ENCODE measurements at places on chromosomes 13 and 19. TPM values are rescaled to one million over a fixed set of nuclear protein-coding genes. Genes with fewer than 3 reads are reported as not detected.

- no peak overlapping the region for H3K27ac ChIP-seq
- H3K27me3 ChIP-seq, result peaks cover 55% of the 10 kb centered on the region
- H3K4me1 ChIP-seq, result no peaks in the 10 kb centered on the region
- no peaks in the 10 kb centered on the region for H3K36me3 ChIP-seq
- H3K4me3 ChIP-seq, result no peak overlapping the region
- DNase-seq, result no peak
Observed at GRCh38 chr13:27933118-27933517, 13.3 kb downstream of the PDX1 start.

GRCh38 chr19:45152504-45153338 is 8.1 kb downstream of the NKPD1 start:
- peaks cover 29% of the 10 kb centered on the region for H3K27me3 ChIP-seq
- H3K27ac ChIP-seq, result no peak overlapping the region
- H3K36me3 ChIP-seq, result no peaks in the 10 kb centered on the region
- peaks cover 23% of the 10 kb centered on the region for H3K4me1 ChIP-seq
- no peak for DNase-seq

DNA sequence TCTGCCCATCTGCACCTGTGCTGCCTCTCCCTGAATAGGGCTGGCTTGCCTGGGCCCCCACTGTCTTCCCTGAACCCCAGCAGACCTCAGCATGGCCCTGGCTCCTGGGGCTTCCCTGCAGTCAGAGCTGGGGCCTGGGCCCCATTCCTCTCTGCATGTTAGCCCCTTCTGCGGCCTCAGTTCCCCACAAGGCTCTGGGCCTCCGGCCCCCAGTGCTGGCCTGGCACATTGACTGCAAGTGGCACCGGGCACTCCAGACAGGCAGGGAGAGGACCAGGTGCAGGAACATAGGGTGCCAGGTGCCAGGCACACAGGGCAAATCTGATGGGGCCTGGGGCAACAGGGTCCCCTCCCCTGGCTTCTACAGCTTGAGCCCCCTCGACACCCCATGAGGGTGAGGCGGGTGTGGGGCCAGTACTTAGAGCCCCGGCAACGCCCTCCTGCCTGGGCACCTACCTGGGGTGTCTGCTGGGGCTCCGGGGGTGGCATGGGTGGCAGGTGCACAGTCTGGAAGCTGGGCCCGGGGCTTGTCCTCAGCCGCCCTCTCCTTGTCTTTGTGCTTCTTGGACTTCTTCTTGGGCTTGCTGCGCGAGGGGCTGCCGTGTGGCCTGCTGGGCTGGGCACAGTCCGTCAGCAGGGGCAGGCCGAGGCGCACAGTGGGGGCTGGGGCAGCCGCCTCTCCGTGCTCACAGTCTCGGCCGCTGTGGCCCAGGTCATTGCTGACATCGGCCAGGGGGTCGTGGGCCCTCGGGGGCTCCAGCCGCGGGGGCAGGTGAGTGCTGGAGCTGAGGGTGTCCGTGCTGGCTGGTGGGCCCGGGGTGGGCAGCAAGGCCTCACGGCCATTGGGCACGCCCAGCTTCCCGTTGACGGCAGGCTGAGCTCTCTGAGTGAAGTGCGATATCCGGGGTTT is 12.3 kb upstream of the ISYNA1 start:
- peak; percentile 67 for DNase-seq
- peaks cover 37% of the 10 kb centered on the region for H3K36me3 ChIP-seq
- no peak overlapping the region for H3K4me3 ChIP-seq
- no peak overlapping the region for H3K27ac ChIP-seq

DNA sequence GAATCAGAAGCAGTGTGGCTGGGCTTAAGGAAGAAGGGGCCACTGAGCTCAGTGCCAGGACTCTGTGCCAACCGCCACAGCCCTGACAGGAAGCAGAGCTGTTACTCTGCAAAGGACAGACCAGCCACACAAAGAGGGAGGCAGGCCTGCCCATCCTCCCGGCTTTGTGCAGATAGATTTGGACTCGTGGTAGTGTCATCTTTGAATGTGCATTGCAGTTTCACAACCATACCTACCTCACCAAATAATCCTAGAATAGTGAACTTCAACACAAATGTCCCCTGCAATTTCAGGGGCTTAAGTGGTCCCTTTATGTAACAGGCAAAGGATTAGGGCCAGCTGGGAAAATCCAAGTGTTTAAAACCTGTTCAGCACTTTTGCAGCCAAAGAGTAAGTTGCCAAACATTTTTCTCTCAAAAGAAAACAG is 55.1 kb upstream of the CLDN10 start:
- no peak for DNase-seq
- H3K36me3 ChIP-seq, result no peaks in the 10 kb centered on the region
- no peaks in the 10 kb centered on the region for H3K4me1 ChIP-seq
- H3K4me3 ChIP-seq, result no peak overlapping the region

DNA sequence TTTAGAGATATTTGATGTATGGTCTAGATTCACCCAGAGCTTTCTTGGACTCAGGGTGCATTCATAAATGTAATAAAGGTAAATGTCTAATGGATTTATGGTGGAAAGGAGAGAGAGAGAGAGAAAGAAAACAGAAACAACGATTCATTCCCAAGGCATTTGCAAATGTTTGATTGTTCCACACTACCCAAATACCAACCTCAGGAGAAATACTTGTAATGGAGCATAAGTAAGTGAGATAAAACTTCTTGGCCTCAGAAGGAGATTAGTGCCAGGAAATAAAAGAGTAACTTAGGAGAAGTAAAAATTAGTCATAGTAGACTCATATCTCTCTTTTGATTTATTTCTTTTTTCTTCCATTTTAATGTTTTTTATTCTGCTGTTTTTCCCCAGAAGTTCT is 40.6 kb upstream of the DGKH start:
- no peaks in the 10 kb centered on the region for H3K36me3 ChIP-seq
- H3K4me3 ChIP-seq, result no peak overlapping the region
- no peak for DNase-seq
- H3K27ac ChIP-seq, result no peak overlapping the region
- no peaks in the 10 kb centered on the region for H3K27me3 ChIP-seq

- no peak for DNase-seq
- H3K4me3 ChIP-seq, result no peak overlapping the region
- no peak overlapping the region for H3K27ac ChIP-seq
- no peaks in the 10 kb centered on the region for H3K36me3 ChIP-seq
- H3K4me1 ChIP-seq, result no peaks in the 10 kb centered on the region
- no peaks in the 10 kb centered on the region for H3K27me3 ChIP-seq
Observed at GRCh38 chr13:80972857-80973478, 632.0 kb upstream of the SPRY2 start.

DNA sequence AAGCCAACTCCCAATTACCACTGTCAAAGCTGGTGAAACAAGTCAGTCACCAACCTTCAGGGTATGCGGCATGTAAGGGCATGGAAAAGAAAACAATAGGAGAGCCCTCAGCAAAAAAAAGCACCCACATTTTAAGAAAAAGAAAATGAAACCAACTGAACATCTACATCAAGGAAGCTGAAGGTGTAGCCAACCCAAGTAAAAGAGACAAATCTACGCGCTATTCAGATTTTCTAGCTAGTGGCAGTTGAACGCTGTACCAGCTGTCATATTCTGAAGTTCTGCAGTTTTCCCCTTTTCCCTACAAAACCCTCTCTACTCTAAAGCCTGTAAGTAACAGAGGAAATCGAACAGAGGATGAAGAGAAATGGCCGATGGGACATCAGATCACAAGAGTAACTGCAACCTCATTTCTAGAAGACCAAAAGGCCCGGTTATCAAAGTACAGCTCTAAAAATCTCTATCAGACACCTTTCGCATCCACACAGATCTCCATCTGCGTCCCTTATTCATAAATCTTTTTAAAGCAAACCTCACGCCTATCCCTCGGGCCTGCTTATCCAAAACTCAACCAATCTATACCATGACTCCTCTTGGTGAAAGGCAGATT is 1.4 kb downstream of the MYCBP2 start:
- no peak for DNase-seq
- peak overlapping the region; percentile 90 for H3K4me3 ChIP-seq
- H3K27me3 ChIP-seq, result no peaks in the 10 kb centered on the region
- peak overlapping the region; percentile 94 for H3K27ac ChIP-seq
- no peaks in the 10 kb centered on the region for H3K36me3 ChIP-seq
- H3K4me1 ChIP-seq, result peaks cover 50% of the 10 kb centered on the region

- H3K36me3 ChIP-seq, result peaks cover 31% of the 10 kb centered on the region
- DNase-seq, result no peak
- H3K27ac ChIP-seq, result no peak overlapping the region
- no peak overlapping the region for H3K4me3 ChIP-seq
- H3K4me1 ChIP-seq, result no peaks in the 10 kb centered on the region
Observed at GRCh38 chr19:44498988-44499387, 1.3 kb downstream of the ZNF180 start.

- H3K4me3 ChIP-seq, result no peak overlapping the region
- H3K36me3 ChIP-seq, result no peaks in the 10 kb centered on the region
- no peaks in the 10 kb centered on the region for H3K27me3 ChIP-seq
- H3K4me1 ChIP-seq, result no peaks in the 10 kb centered on the region
- DNase-seq, result no peak
- peak overlapping the region; percentile 63 for H3K27ac ChIP-seq
Observed at GRCh38 chr13:103351035-103351828, 285.0 kb upstream of the SLC10A2 start.

- no peaks in the 10 kb centered on the region for H3K36me3 ChIP-seq
- no peak overlapping the region for H3K27ac ChIP-seq
- no peaks in the 10 kb centered on the region for H3K27me3 ChIP-seq
- no peak for DNase-seq
Observed at GRCh38 chr13:49683489-49683888, 7.8 kb downstream of the EBPL start.

DNA sequence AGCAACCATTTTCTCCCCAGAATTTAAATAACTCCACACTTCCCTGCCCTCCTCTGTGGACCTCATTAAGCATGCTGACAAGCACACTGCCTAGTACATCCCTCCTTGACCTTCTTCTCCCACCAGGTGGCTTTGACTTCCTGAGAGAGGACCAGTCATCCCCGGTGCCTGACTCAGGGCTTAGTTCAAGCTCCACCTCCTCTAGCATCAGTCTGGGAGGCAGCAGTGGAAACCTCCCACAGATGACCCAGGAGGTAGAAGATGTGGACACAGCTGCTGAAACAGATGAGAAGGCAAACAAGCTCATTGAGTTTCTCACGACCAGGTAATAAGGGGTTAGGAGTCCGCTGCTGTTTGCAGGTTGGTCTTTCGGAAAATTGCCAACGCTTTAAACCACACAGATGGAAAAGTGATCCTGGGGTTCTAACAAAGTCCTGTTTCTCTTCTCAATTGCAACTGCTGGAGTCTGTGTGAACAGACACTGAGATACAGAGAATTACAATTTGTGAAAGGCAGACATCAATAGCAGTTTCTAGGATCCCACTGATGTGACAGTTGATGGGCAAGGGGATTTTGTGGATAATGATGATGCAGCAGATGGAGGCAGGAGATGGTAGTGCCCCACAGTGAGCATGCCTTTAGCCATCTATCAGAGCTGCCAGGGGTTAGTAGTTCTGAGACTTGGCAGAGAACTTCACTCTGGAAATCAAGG is 86.7 kb downstream of the ZAR1L start:
- H3K36me3 ChIP-seq, result peaks cover 12% of the 10 kb centered on the region
- no peak overlapping the region for H3K27ac ChIP-seq
- H3K27me3 ChIP-seq, result no peaks in the 10 kb centered on the region
- H3K4me1 ChIP-seq, result peaks cover 21% of the 10 kb centered on the region
- DNase-seq, result no peak

DNA sequence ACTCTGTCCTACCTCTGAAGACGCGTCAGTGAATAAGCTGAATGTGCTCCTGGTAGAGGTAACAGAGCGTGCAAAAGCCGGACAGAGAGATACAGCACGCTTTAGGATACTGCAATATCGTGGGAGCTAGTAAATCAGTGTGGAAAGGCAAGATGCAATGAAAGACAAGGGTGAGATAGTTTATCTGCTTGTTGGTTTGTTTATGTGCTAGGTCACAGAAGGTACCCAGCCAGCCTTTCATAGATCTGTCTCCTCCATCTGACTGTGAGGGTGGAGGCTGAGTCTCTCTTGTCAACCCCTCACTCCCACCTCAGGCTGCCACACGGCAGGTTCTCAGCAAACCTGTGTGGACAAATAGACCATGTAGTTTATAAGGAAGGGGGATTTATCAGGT is 904 bp upstream of the GIPC1 start:
- DNase-seq, result no peak
- H3K4me3 ChIP-seq, result peak overlapping the region; percentile 73
- H3K27ac ChIP-seq, result peak overlapping the region; percentile 83
- no peaks in the 10 kb centered on the region for H3K36me3 ChIP-seq

- H3K4me1 ChIP-seq, result no peaks in the 10 kb centered on the region
- peaks cover 53% of the 10 kb centered on the region for H3K36me3 ChIP-seq
- DNase-seq, result peak; percentile 61
- no peaks in the 10 kb centered on the region for H3K27me3 ChIP-seq
Observed at GRCh38 chr19:41871573-41872383, 5.3 kb upstream of the CD79A start.

The SSC5D gene
- total RNA-seq, result 66.7 TPM

The CCNE1 gene
- total RNA-seq, result 13.8 TPM

The KLHL1 gene
- total RNA-seq, result 0.36 TPM

The KIR2DL4 gene
- not detected for total RNA-seq
